ENCODE measurements at places on chromosomes 7 and 10.

DNA sequence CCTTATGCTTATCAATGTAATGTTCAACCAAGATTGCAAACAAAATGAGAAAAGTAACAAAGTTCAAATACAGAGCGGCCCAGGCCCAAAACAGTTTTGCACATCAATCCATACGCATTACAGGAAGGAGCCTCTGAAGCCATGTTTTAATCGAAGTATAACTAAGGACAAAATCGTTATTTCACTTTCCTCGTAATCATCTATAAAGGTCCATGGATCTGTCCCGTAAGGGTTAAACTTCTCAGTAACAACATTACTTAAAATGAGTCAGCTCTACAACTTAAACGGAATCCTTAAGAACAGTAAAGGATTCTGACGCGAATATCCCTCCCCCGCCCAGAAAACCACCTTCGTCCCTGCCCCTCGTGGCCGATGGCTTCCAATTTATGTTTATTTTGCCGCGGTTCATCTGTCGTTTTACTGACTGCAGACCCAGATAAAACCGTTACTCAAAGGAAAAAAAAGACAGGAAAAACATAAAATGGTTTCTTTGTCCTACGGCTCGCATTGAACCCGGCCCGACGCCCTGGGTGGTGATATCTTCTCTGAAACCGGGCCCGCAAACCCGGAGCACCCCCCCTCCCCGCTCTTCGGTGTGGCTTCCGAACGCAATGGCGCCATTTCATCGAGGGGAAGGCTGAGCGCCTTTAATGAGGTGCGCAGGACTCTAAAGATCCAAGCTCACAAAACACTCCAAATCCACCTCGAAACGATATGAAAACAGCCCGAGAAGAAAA, 1.1 kb downstream of the HNRNPA2B1 start:
- DNase-seq = no peak

DNA sequence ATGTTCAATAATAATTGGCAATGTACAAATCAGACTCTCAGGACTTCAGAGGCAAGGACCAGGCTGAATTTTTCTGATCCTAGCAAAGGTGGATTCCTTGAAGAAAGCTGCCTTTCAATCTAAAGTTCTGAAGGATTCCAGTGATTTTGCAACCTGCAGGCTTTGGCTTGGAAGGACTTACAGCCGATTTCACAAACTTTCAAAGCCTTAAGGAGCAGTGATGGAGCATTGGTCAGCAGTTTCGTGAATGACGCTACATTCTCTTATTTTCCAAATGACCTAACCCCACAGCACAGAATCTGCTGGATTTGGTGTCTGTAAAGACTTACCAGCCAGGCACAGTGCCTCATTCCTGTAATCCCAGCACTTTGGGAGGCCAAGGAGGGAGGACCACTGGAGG, 167.5 kb downstream of the ARHGAP12 start:
- DNase-seq = no peak

- no peak for DNase-seq
These were observed 56.9 kb downstream of the PRR15 start for GRCh38 chr7:29620556-29620930.

GRCh38 chr7:74009719-74010118, 18.3 kb upstream of the ELN start:
- no peak for DNase-seq

DNA sequence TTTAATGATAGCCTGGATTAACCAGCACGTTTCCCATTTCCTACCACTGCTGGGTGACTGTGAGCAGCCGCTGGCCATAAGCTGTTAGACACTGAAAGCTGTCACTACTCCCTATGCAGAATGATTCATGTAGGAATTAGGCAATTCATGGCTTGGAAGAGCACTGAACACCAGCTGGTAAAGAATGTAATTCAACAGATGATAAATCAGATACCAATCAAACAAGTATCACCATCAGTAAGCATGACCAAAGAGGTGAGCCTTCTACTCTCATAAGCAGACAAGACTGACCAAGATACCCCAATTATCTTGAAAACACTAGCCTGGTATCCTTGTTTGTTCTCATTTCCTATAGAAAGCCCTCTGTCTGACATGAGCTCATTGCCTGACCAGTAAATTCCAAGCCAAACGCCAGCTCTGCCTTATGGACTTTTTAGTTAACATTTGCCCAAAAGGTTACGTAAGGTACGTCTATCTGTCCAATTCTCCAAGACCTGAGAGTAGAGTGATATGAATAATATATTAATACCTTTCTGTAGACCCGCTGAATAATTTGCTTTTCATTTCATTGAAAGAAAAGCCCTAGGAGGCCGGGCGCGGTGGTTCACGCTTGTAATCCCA, 127.7 kb downstream of the ELMO1 start:
- no peak for DNase-seq

- DNase-seq = peak; percentile 47
These were observed 24.4 kb upstream of the PPIF start for GRCh38 chr10:79322616-79323543.

- DNase-seq = no peak
These were observed 9.6 kb downstream of the SMC3 start for GRCh38 chr10:110577056-110577455.

DNA sequence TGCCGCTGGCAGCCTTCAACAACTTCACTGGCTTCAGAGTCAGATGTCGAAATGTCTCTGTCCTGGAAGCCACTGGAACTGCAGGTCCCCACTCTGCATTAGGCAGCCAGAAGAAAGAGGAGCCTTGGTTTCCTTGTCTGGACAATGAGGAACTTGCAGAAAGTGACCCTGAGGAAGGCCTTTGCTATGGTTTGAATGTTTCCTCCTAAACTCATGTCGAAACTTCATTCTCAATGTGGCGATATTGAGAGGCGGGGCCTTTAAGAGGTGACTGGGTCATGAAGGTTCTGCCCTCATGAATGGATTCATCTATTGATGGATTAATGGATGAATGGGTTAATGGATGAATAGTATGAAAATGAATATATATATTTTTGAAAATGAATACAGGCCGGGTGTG, 61.6 kb upstream of the GPR26 start:
- DNase-seq = no peak

DNA sequence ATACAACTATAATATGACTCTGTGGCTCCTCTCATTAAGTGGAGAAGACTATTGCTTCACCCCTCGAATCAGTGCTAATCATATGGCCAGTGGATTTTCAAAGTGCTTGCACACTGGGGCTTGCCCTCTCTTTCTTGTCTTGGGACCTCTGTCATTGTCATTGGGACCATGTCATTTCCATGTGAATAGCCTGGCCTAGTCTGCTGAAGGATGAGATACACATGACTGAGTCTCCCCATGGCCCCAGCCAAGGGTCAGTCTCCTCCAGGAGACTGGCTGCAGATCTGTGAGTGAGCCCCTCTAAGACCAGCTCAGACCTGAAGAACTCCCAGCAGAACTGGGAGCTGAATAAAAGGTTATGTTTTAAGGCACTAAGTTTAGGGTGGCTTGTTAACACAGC, 39.5 kb downstream of the PKD1L1 start:
- DNase-seq = no peak

GRCh38 chr7:13198727-13199126, 511.3 kb downstream of the ARL4A start:
- DNase-seq = no peak

GRCh38 chr7:158815083-158815799, 14.1 kb downstream of the ESYT2 start:
- DNase-seq = no peak

DNA sequence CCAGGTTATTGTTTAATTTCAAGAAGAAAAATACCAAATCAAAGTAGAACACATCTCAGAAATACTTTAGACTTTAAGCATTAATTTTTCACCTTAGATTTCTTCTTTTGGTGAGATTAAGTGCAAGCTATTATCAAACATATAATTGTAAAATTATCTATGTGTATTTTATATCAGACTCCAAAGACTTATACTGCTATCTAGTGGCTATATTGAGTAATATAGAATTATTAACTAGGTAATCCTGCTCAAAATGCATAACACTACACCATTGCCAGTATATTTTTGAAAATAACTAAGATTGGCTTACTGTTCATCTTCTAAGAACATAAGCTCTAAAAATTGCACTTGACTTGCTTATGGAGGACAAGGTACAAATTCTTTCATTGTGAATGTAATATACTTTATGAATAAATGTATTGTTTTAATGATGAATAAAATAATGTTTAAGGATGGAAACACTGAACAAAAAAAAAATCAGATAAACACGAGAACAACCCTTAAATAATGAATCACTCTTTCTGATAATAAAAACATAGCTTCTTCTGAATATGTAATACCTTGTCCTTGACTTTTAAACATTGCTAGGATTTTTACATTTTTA, 86.7 kb upstream of the GNAI1 start:
- DNase-seq = no peak

DNA sequence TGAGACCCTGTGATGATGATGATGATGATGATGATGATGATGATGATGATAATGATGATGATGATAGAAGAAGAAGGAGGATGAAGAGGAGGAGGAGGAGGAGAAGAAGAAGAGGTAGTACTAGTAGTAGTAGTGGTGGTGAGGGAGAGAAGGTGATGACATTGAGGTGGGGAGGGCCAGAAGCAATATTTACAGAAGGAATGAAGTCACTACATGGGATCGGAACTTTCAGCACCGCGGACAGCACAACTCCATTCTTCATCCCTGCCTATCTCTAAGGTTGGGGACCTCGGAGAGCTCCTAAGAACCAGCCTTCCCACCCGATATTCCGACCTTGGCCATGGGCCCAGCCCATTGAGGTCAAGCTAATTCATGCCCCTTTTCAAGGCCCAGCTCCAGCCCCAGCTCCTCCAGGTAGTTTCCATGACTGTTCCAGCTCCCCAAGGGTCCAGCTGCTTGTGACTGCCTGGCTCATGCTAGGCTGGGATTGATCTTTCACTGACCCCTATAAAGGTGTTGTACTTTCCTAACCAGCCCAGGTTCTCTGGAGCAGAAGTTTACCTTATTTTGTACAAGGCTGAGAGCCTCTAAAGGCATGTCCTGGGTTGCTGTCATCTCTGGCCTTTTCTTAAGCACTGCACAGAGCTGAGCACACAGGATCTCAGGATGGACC, 10.3 kb downstream of the CRHR2 start:
- peak; percentile 56 for DNase-seq

- no peak for DNase-seq
These were observed 1244.3 kb downstream of the REEP3 start for GRCh38 chr10:64765498-64765897.

DNA sequence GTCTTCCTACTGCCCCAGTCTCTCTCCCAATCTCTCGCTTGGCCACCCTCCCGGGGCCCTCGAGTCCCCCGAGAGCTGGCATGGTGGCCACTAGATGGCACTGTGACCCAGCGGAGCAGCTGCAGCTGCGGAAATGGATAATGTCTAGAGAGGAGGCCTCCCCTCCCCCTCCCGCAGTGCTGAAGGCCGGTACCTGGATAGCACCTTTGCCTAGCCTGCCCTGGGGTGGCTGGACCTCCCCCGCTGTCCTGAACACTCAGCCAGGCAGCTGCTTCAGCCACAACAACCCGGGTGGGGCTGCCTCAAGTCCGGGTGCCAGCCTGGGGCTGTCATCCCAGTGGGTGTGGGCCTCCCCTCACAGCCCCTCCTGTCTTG, 65.2 kb downstream of the GOLGA7B start:
- peak; percentile 80 for DNase-seq

DNA sequence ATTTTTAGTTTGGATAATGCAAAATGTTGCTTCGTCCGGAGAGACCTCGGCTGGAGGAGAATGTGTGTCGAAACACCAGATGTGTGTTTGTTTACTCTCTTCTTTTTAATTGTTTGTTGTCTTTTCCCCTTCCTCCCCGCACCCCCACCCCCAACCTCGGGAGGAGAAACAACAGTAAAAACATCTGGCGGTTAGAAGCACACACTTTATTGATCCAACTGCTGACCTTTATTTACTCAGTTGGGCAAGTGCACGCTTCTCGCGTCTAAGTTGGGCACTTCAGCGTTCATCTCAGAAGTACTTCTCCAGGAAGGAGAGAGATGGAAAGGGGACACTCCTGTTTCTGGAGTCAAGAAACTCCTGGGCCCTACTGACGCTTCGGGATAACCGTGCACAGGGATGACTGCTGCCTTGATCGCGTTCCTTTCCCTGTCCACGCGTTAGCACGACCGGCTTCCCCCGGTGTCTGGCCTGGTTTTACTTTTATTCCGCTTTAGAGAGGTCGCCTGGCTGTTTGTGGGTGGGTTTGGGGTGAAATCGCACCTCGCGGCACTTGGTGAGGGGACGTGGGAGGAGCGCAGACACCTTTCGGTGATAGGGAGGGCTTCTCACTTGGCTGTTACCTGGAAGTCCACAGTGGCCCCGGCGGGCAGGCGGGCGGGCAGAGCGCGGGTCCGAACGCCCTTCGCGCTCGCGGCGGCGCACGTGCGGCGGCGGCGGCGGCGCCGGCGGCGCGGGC, 168.3 kb upstream of the PPP1R3A start:
- DNase-seq = no peak

- no peak for DNase-seq
These were observed 102.5 kb downstream of the ZNF277 start for GRCh38 chr7:112308974-112309373.

GRCh38 chr7:5452937-5453540, 29.4 kb upstream of the TNRC18 start:
- peak; percentile 66 for DNase-seq

DNA sequence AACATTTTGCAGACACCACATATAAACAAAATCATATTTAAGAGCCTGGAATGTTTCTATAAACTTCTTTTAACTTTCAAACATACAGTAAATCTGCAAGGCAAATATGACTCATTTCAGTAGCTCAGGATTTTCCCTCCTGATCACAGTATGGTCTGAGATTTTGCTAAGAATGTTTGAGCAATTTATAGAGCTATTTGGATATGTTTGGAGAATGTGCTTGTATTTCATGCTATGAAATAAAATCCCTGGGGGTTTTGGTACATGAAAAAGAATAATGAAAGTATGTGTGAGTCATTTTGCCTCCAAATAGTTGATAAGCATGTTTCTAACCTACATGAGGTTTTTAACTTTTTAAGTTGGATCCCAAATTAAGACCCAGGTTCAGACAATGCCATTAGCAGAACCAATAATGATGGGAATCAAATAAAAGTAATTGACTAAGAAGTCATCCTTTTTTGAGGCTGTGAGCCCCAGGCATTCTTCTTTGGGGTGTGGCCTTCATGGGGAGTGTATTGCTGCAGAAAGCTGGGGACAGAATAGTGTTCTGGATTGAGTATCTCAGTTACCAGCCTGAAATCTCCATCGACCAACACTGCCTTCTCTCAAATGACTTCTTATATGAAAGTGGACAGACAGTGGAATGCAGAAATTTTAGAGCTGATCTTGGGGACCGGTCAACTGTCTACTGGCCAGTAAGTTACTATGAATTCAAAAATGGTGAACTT, 66.1 kb upstream of the AGBL3 start:
- DNase-seq = peak; percentile 48
